Activated CD4-positive, alpha-beta T cell treated with anti-CD3 and anti-CD28 coated beads, Interleukin-10, Interleukin-2, amounts not matched to agents 100 ng/mL and 50 ng/mL, durations not matched to agents 16 hours and 8 hours (primary cell): ENCODE measurements at places on chromosomes 5 and 9.

DNA sequence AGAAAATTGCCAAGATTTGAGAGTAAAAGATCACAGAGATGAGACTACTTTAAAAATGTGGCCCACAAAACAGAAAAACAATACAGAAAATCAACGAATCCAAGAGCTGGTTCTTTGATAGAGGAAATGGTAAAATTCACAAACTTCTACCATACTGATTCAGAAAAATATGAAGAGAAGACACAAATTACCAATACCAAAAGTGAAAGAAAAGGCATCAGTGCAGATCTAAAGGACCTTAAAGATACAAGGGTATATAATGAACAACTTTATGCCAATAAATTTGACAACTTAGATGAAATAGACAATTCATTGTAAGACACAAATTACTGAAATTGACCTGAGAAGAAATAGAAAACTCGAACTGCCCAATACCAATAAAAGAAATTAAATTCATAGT lies 24.4 kb upstream of the SLC1A1 start:
- no peak for DNase-seq

GRCh38 chr9:13118313-13118712 lies 161.2 kb downstream of the MPDZ start:
- DNase-seq, result no peak

GRCh38 chr9:90964101-90965020 lies 162.7 kb downstream of the SYK start:
- DNase-seq, result peak; percentile 69

- DNase-seq, result peak; percentile 57
Measured at GRCh38 chr5:139574641-139575312, 13.6 kb downstream of the UBE2D2 start.

GRCh38 chr5:65801352-65801783 lies 79.4 kb downstream of the NLN start:
- DNase-seq, result no peak

- no peak for DNase-seq
Measured at GRCh38 chr5:112822456-112822855, 38.6 kb upstream of the SRP19 start.

DNA sequence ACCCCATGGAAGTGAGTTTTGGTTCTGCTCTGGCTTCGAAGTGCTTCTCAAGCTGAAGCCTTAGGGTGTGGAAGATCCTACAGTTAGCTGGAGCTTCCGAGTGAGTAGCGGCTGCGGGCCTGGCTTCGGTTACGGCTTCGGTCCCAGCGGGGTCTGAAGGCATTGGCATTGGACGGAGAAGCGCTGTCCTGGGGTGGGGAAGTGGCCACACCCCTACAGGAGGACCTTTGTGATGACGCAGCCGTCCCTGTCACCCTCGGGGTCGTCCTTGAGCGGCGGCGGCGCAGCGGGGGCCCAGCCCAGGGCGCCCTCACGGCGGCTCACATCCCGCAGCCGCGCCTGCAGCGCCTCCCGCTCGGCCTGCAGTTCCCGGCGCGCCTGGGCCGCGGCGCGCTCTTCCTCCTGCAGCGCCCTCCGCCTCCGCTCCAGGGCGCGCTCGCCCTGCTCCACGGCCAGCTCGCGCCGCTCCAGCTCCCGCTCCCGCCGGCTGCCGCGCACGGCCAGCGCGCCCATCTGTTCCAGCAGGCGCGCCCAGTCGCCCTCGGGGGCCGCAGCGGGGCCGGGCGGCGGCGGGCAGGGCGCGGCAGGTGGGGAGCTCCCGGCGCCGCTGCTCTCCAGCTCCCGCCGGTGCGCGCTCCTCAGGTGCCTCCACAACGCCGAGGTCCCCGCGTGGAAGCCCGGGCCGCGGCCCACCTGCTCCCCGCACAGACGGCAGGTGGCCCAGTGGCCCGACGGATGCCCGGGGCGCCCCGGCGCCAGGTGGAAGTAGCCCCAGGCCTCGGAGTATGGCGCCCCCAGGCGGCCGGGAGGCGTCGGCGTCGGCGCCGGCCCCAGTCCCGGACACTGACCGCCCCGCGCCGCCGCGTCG lies 9.9 kb downstream of the ZBED3 start:
- DNase-seq, result peak; percentile 73

DNA sequence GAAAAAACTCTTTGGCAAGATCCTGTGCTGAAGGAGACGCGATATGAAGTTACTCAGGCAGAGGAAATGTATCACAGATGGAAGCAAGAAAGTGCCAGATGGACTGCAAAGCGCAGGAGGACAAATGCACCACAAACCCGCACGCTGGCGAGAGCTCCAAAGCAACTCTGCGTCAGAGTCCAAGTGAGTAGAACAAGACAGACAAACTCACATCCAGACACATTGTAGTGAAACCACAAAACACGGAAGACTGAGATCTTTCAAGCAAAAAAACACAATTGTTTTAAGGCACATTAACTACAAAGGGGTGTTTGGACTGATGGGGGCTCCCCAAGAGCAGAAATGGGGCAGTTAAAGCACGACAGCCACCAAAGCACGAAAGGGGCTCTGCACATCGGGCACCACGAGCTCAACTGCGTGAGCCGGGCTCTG lies 39.2 kb upstream of the NKD2 start:
- no peak for DNase-seq

DNA sequence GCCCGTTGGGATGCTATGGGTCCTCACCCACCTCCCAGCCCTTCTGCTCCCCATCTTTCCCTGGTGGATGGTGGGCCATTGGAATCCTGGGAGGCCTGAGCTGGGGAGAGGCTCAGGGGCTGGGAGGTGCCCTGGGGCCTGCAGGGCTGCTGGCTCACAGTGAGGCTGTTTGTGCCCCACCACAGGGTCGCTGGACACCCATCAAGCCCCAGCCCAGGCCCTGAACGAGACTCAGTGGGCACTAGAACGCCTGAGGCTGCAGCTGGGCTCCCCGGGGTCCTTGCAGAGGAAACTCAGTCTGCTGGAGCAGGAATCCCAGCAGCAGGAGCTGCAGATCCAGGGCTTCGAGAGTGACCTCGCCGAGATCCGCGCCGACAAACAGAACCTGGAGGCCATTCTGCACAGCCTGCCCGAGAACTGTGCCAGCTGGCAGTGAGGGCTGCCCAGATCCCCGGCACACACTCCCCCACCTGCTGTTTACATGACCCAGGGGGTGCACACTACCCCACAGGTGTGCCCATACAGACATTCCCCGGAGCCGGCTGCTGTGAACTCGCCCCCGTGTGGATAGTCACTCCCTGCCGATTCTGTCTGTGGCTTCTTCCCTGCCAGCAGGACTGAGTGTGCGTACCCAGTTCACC lies 4.9 kb upstream of the AIF1L start:
- no peak for DNase-seq

DNA sequence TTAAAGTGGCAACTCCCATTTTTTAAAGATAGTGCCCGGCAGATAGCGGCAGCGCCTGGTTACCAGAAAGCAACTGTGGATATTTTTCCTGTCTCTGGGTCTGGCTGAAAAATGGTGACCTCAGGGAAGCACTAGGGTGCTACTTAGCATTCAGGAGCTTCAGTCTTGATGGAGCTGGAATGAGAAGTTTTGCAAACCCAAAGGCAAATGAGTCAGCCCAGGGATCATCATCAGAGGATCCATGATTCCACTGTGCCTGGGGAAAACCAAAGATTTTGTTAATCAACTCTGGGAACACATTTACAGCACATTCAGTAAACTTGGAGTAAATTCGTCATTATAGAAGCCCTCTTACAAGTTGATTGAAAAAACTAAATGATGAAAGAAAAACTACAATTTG lies 26.7 kb downstream of the F2R start:
- no peak for DNase-seq

GRCh38 chr9:125346080-125346732 lies 84.6 kb downstream of the GAPVD1 start:
- DNase-seq, result no peak

GRCh38 chr9:35134920-35135319 lies 19.3 kb upstream of the ATOSB start:
- DNase-seq, result no peak

DNA sequence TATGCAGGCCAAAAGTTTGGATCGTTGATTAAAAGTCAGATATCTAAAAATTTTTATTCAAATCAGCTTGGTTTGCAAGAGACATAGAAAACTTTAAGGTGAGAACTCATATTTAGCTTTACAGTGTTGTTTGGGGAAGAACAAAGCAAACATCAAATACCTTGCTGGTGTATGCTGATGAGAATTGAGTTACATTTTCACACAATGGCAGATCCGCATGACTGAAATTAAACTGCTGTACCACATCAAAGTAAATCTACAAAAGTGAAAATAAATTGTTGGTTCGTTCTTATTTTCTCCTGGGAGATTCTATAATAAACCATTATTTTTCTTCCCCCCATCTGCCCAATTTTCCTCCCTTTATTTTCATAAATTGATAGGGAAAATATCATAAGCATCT lies 198.2 kb upstream of the PCSK5 start:
- no peak for DNase-seq

GRCh38 chr5:78221964-78222451 lies 72.5 kb downstream of the AP3B1 start:
- peak; percentile 16 for DNase-seq

DNA sequence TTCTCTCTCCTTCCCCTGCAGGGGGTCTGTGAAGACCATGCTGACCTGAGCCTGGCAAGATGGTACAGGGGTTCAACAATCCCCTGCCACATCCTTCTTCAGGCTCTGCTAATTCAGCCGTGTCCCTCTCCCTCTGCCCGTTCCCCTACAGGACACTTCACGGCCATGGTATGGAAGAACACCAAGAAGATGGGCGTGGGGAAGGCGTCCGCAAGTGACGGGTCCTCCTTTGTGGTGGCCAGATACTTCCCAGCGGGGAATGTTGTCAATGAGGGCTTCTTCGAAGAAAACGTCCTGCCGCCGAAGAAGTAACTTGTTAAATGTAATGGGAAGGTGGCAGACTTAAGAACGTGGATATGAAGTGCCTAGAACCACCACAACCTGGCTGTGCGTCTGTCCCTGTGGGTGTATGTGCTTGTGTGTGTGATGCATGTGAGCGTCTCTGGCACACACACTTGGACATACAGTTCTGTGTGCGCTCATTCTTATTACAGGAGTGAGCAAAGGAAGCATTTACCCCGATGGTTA lies 6.9 kb upstream of the CCIN start:
- DNase-seq, result no peak

DNA sequence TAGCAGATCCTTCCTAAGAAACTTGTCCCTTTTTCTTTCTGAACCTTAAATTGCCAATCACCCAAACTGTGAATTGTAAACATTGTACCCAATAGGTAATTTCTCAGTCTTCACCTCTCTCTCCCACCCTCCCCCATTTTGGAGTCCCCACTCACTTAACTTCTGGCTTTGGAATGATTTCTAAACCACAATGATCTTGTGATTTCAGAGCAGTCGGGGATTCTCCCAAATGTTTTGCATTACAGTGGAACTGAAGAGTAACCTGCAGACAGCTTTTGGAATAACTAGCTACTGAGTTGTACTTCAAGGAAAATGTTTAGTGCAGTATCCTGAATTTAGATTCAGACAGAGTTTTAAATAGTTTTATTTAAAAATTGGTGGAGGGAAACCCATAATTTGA lies 19.2 kb downstream of the SLC27A6 start:
- DNase-seq, result no peak

- DNase-seq, result no peak
Measured at GRCh38 chr5:139566611-139567010, 5.5 kb downstream of the UBE2D2 start.

GRCh38 chr5:143350751-143351602 lies 52.5 kb downstream of the NR3C1 start:
- peak; percentile 68 for DNase-seq

- no peak for DNase-seq
Measured at GRCh38 chr5:142000704-142001484, 11.9 kb downstream of the GNPDA1 start.

- DNase-seq, result no peak
Measured at GRCh38 chr9:15572200-15572770, 19.4 kb downstream of the CCDC171 start.

GRCh38 chr5:179313849-179314521 lies 31.3 kb downstream of the ADAMTS2 start:
- DNase-seq, result no peak

- no peak for DNase-seq
Measured at GRCh38 chr5:78806544-78806943, 158.0 kb upstream of the LHFPL2 start.

DNA sequence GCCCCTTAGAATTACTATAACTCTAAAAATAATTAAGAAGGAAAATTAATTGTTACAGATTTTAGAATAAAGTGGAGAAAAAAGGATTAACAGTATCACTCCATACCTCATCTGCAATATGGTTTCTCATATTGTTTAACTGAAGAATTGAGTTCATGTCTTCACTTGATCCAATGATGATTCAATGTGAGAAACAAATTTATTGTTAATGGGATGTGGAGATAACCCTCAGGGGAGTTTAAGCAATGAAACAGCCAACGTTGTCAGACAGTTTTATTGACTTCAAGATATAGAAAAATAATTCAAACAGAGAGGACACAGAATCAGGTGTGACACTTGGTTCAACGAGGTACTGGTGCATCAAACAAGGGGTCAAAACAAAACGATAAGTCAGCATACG lies 665.2 kb upstream of the ACO1 start:
- DNase-seq, result no peak

- DNase-seq, result peak; percentile 71
Measured at GRCh38 chr5:141969783-141970771, 1.2 kb downstream of the RNF14 start.

- no peak for DNase-seq
Measured at GRCh38 chr9:34964458-34964857, 6.4 kb downstream of the PHF24 start.

- peak; percentile 39 for DNase-seq
Measured at GRCh38 chr9:121201045-121201737, 478 bp downstream of the RAB14 start.

GRCh38 chr5:98454407-98454806 lies 319.1 kb upstream of the RGMB start:
- DNase-seq, result no peak

DNA sequence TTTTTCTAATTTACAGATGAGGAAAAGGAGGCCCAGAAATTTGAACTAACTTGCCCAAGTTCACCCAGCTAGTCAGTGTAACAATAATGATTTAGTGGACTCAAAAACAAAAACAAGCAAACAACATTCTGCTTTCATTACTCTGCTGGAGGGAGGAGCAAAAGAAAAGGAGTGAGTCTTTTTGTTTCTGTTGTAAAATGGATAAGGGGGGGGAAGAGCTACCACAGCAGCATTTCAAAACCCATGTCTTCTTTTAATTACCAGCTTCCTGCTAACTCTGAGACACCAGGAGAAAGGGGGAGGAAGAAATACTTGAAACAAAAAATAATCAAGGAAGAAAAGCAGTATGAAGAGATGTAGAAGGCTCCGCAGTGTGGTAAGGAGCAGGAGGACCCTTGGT lies 39.2 kb upstream of the EQTN start:
- DNase-seq, result no peak

DNA sequence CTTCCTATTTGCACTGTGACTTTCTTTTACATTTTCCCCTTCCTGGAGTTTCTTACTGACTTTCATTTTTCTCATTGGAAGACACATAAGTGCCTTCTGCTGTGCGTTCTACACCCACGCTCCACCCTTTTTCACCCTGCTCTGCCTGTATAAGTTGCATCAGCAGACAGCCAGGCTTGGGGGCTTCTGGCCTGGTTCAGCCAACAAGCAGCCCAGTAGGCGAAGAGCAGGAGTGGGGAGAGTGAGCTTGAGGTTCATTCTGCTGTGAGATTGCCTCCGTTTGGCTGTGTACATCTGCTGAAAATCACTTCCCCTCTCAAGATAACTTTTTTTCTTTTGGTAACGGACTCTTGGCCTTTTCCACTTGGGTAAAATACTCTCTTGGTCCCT lies 38.4 kb downstream of the RASGRF2 start:
- DNase-seq, result no peak

- DNase-seq, result no peak
Measured at GRCh38 chr5:110324876-110325275, 401.6 kb downstream of the TMEM232 start.

- DNase-seq, result no peak
Measured at GRCh38 chr9:15211815-15212495, 95.1 kb downstream of the TTC39B start.
